ENCODE measurements at places on chromosomes 2 and 18.

GRCh38 chr2:25825238-25825637, 53.0 kb downstream of the ASXL2 start:
- no peak for DNase-seq

DNA sequence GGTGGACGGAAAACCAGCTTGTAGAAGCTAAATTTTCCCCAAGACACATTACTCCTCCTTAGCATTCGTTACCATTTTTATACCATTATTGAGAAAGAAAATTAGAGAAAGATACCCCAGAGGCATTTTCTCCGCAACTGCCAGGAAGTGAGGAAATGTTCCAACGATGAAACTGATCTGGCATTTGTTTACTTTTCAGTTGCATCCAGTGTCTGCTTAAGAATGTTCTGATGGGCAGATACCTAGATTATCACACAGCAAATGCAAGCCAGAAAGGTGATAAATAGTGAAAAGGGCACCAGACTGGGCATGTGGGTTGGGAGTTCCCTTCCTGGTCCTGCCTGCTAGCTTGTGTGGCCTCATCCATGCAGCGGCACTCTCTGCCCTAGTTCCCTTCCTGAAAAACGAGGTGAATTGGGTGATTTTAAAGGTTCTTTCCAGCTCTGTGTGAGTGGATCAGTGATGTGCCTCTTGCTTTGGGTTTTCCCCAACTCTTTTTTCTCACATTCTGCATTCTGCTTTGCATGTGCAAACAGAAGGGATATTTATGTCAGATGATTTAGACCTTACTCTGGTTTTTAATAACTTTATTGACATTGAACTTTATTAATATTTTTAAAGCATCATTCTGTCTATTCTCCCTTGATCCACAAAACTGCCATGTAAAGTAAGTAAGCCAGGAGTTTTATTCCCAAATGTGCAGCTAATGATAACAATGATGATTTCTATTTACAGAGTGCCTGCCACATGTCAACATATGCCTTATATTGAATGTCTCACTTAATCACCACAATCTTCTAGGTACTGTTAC, 139.6 kb downstream of the INSIG2 start:
- DNase-seq = no peak

DNA sequence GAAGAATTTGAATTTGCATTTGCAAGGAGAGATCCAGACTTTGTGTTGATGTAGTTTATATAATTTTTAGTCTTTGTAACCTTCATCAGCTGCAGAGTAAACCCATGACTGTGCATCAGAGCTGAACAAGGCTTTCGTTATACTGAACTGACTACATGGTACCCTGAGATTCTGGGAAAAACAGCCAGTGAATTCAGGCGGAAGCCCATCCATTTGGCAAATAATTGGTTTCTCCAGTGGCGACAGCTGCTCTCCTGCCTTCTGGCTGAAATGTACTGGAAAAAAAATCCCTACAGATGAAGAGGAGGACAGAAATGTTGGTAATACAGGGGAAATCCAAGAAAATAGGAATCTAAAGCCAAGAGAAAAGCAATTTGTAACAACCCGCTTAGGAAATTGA, 657.5 kb upstream of the CDH7 start:
- no peak for DNase-seq

- DNase-seq = no peak
These were observed 1.6 kb downstream of the ST8SIA3 start for GRCh38 chr18:57353940-57354461.

GRCh38 chr2:71455741-71456569, 2.6 kb downstream of the DYSF start:
- DNase-seq = no peak

DNA sequence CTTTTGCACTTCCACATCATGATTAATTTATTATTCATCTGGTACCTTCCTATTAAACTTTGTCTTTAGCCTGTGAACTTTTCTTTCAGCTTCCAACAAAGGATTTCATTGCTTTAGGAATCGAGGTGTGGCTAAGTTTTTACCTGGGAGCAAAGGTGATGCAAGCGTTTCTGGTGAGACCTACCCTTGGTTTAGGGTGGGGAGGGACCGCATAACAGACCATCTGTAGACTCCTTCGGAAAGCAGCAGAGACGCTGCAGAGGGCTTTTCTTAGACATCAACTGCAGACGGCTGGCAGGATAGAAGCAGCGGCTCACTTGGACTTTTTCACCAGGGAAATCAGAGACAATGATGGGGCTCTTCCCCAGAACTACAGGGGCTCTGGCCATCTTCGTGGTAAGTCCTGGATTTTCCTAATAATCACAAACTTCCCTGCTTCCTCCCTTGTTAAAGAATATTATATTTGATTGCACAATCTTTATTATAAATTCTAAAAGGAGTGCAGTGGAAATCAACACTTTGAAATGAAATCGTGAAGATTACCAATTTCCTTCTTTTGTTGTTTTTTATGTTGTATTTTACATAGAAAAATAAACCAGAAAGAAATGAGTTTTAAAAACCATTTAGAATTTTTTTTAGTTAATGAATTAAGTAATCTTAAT, at the start of gene DSG3:
DSG3 (plus strand) TSS at position 212 of the 662 bp plus-strand sequence; CDS start at position 349, 137 bp downstream.
- no peak for DNase-seq

DNA sequence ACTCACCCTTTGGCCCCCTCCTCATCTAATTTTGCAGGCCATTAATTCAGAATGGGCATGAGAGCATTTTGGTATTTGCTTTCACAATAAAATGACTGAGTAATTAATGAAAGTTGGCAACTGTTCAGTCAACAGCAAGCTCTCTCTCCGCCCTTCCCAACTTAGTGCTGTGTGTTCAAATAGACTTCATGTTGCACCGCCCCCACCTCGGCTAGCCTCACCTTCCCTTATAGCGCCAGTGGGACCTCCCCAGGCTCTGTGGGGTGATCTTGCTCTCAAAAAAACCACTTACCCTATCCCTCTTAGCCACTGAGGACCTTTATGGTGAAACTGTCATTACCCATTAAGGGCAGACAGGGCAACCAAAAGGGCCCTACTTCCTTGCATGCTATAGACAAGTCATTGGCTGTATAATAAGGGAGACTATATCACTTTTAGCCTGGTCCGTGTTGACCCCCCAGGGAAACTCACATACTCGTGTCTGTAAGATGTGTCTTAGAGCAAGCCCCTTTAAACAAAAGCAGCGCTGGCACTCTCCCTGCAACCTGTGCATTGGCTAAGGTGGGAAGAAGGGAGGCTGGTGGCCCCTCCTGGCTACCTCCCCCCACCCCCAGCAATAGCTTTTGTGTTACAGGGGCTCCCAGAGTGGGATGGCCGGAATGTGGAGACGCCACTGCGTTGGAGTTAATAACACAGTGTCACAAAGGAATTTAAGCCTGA, 15.2 kb downstream of the EN1 start:
- DNase-seq = no peak

- DNase-seq = no peak
These were observed 43.2 kb upstream of the FHL2 start for GRCh38 chr2:105442056-105442455.

GRCh38 chr2:204544961-204545860, at the start of gene PARD3B:
TSS of gene PARD3B (plus strand) at chr2:204545475. CDS start at chr2:204546000, 525 bp downstream.
- no peak for DNase-seq

GRCh38 chr2:160940699-160941098, 219.5 kb upstream of the TANK start:
- DNase-seq = no peak

- no peak for DNase-seq
These were observed 173.5 kb upstream of the FOSL2 start for GRCh38 chr2:28219138-28219537.

GRCh38 chr2:213253162-213253561, 31.1 kb upstream of the SPAG16 start:
- no peak for DNase-seq

- DNase-seq = no peak
These were observed 1.2 kb downstream of the KCNG2 start for GRCh38 chr18:79798999-79799370.

- no peak for DNase-seq
These were observed 79.5 kb downstream of the UBR3 start for GRCh38 chr2:169906731-169907130.

Data from DND-41 (cell line).